HCEC 1CT (cell line): ENCODE measurements at places on chromosomes 13 and 19.

DNA sequence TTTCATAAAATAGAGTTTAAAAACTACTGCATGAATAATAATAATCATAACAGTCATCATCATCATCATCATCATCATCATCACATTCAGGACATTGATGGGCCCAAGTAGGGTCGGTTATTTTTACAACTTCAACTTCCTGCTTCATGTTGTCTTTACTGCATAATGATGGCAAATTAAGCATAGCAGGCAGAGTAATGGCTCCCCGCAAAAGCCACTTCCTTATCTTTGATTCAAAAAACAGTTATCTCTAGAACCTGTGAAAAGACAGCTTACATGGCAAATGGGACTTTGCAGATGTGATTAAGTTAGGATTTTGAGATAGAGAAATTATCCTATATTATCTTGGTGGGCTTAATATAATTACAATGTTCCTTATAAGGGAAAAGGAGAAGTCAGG, 792.9 kb downstream of the LIG4 start:
- no peak for DNase-seq

DNA sequence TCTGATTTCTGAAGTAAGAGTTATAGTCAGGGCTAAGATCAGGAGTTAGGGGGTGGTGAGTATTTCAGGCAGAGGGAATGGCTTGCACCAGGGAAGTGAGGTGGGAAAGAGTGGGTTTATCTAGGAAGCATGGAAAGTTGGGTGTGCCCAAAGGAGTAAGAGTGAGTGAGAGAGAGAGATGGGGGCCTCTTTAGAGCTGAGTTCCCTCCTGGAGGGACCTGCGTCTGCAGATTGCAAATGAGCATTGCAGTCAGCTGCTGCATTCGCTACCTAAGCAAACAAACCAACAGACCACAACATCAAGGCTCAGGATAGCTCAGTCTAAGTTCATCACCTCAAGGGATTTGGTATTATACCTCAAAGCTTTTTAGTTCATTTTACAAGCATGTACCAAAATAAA, 405.8 kb downstream of the FGF9 start:
- DNase-seq = no peak

DNA sequence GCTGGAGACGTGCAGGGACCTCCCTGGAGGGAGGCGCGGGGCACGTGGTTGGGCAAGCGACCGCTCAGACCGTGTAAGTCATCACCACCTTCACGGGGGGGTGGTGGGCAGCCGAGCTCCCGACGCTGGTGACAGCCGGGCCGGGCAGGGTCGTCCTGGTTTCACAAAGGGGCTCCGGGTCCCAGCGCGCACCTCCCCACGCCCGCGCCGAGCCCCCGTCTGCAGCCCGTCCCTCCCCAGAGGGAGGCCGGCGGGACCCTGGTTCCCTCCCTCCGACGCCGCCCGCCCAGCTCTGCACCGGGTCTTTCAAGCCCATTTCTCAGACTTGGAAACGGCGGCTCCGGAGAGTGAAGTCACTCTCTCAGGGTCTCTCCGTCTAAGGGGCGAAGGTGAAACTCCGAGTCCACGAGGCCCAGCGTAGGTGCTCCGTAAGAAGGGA, 729 bp upstream of the ARID3A start:
- DNase-seq = no peak

DNA sequence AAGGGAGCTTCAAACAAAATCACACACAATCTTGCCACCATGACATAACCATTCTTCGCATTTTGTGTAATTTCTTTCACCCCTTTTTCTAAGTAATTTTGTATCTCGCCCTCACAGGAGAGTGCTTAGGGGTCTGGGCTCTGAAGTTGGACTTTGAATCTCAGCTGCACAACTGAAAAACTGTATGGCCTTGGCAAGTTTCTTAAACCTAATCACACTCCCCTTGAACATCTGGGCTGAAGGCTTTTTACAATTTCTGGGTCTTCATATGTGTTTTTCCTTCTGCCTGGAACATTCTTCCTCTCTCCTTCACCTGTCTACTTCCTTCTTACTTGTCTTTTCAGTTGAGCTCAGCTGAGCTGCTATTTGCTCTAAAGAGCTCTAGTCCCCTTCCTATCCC, 24.3 kb upstream of the CPB2 start:
- DNase-seq = no peak

DNA sequence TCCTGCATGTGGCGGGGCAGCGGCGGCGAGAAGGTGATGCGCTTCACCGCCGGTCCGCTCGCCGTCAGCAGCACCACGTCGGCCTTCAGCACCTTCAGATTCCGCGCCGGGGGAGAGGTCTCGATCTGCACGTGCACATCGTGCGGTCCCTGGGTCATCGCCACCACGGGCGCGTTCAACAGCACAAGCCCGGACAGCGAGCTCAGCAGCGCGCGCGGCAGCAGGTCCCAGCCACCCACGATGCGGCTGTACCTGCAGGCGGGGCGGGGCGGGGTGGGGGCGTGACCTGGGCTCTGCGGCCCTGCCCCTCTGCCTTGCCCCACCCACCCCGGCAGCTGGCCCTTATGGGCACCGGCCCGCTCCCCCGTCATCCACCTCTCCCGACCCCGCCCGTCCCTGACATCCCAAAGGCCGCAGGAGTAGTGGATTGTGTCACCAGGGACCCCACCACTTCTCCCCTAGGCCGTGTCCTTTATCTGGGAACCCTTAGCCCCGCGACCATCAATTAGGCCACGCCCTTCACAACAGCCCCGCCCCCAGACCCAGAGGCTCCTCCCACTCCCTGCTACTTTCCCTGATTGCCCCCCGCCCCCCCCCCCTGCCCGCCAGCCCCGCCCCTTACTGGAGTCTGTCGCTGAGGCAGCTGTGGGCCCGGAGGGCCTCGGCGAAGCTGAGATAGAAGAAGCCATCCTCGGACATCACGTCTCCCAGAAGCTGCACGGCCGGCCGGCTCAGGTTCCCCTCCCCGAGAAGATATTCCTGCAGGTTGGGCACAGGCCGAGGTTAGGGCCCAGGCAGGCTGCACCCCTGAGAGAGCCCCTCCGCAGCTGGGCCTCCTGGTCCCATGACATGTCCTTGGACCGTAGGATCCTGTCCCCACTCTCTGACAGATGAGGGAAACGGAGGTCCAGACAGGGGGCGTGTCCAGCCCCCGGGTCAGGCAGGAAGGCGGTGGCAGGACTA, 6.1 kb downstream of the IL4I1 start:
- DNase-seq = no peak

GRCh38 chr13:111908361-111908760, 158.6 kb upstream of the SOX1 start:
- no peak for DNase-seq

- DNase-seq = peak; percentile 30
Measured at GRCh38 chr19:32581705-32582179, 752 bp downstream of the PDCD5 start.

GRCh38 chr13:113420833-113421600, 32.3 kb downstream of the ADPRHL1 start:
- DNase-seq = no peak

DNA sequence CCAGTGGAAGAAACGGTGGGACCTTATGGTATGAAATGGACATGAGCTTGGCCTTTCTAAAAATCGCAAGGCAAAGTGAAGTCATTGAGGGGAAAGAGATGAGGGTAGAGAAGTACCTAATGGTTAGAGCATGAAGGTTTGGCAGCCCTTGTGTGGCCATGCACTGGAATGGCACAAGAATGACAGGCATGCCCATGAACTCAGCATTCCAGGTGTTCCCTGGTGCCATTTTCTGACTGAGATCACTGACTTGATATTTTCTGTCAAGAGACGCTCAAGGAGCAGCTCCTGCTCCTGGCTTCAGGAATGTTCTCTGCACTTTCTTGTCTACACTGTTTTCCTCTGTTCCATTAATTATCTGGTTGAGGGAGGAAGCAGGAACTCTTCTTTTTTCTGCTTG, 225.0 kb upstream of the SLC10A2 start:
- no peak for DNase-seq

DNA sequence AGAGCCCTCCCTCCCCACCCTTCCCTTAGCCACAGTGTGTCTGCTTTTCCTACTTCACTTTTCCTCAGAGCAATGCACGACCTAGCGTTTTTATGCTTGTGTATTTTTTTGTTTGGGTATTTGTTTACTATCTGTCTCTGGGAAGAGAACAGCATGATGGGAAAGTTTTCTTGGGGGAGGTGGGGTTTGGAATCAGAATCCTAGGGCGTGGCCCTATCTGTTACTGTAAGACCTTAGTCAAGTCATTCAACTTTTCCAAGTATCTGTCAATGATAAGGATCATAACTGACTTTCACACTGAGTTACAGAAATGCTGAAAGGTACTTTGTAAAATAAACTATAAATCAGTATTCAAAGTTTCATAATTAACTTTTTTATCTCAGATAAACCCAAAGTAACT, 146.3 kb upstream of the WASF3 start:
- DNase-seq = no peak

GRCh38 chr13:23462815-23463559, 29.5 kb upstream of the SACS start:
- DNase-seq = no peak

DNA sequence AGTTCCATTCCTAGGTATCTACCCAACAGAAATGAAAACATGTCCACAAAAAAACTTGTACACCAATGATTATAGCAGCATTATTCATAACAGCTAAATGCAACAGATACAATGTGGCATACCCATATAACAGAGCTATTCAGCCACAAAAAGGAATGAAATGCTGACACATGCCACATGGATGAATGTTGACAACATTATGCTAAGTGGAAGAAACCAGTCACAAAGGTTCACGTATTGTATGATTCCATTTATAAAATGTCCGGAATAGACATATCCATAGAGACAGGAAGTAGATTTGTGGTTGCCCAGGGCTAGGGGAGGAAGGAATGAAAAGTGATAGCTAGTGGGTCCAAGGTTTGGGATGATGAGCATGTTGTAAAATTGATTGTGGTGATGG, 10.8 kb downstream of the CRYL1 start:
- no peak for DNase-seq

GRCh38 chr19:40217027-40217810, 965 bp downstream of the TTC9B start:
- DNase-seq = no peak

- DNase-seq = no peak
Measured at GRCh38 chr19:44113784-44114390, 688 bp downstream of the ZNF225 start.

- DNase-seq = peak; percentile 96
Measured at GRCh38 chr19:49118565-49119410, at the start of gene C19orf73. C19orf73 (minus strand) TSS chr19:49119143; CDS start chr19:49119022, 121 bp downstream.

GRCh38 chr19:4567584-4568071, 8.1 kb upstream of the SEMA6B start:
- DNase-seq = no peak

DNA sequence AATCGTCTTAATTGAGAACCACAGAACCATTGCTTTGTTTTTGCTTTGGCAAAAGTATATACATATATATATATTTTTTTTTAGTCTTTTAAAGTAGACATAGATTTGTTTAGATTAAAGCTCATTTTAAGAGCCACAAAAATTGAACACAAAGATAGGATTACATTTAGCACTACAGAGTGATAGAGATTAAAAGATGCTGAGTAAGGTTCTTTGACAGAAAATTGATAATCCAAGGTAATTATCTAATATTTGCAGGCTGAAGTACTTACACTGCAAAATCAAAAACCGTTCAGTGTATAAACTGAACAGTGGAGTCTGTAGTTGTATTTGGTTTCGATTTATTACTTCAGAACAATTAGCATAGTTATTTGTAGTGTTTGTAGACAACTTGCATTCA, 24.5 kb upstream of the ZNF98 start:
- no peak for DNase-seq

GRCh38 chr13:76950101-76950500, 1.8 kb downstream of the ACOD1 start:
- no peak for DNase-seq

DNA sequence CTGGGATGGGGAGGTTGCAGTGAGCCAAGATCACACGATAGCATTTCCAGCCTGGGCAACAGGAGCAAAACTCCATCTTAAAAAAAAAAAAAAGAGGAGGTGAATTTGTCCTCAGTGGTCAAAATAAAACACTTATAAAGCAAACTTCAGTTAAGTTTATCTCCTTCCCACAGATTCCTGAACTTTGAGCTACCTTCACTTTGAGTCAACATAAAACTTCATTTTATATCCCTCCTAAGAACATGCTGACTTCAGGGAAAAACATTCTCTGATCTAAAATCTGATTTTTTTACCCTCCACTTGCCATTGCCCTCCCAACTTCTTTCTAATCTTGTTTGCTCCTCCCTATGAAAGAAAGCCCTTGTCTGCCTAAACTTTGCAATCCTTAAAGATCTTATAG, 59.0 kb downstream of the ZNF429 start:
- no peak for DNase-seq

GRCh38 chr13:33545492-33545891, 259.9 kb upstream of the STARD13 start:
- no peak for DNase-seq

DNA sequence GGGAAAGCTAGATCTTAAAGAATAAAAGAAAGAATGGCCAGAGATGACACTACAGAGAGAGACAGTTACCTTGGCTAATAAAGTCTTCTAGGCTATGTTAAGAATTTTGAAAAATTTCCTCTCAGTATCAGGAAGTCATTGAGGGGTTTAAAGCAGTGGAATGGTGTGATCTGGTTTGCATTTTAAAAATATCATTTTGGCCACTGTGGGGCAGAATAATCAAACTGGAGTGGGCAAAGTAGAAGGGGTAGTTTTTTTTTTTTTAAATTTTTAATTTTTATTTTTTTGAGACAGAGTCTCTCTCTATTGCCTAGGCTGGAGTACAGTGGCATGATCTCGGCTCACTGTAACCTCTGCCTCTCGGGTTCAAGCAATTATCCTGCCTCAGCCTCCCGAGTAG, 4.4 kb upstream of the CNMD start:
- no peak for DNase-seq

- DNase-seq = no peak
Measured at GRCh38 chr13:32267836-32268439, 47.2 kb downstream of the ZAR1L start.

- no peak for DNase-seq
Measured at GRCh38 chr13:71242201-71242600, 624.8 kb downstream of the DACH1 start.

- no peak for DNase-seq
Measured at GRCh38 chr19:5290336-5291262, 50.0 kb downstream of the PTPRS start.

- no peak for DNase-seq
Measured at GRCh38 chr19:14472202-14472938, 2.8 kb downstream of the PTGER1 start.

GRCh38 chr13:95948656-95949055, 104.5 kb downstream of the UGGT2 start:
- DNase-seq = peak; percentile 39

GRCh38 chr13:39811051-39811450, 155.6 kb downstream of the COG6 start:
- no peak for DNase-seq
